NCI-H1930 (cell line): ENCODE measurements at places on chromosomes 1 and 21.
A peak's percentile ranks its signal among the peaks of the same experiment; 100 is the strongest.

DNA sequence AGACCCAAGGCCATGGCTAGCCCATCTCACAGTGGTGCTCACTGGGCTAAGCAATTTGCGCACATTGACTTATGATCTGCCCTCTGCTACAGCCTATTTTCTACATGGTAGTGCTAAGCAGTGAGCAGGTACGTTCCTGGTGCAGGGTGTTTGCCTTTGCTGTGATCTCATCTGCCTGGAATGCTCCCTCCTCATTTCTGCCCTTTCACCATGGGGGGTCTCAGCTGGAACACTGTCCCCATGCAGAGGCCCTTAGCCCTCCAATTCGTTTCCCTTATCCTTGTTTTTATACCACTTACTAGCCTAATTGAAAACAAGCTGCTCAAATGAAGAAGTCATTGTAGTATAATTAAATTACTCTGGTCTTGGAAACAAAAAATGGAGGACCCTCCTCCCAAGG, 2.0 kb upstream of the B3GALT5 start:
- no peak for DNase-seq

- no peak for DNase-seq
Observed at GRCh38 chr21:44911384-44912157, 9.1 kb downstream of the ITGB2 start.

GRCh38 chr1:38093569-38094520, 47.3 kb upstream of the POU3F1 start:
- no peak for DNase-seq

DNA sequence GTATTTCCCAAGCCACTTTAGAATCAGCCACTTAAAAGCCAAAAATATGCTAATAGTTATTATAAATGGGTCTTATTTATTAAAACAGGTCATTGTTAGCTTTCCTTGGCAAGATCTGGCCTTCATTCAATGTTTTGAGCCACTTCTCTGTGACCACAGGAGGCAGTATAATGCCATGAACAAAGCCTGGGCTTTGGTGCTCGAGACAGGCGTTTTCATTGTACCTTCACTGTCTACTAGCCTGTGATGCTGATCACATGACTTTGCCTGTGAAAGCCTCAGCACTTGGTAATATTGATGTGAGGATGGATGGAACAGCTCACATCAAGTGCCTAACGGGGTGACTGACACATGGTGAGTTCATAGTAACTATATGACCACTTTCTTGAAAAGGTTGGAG, 217.0 kb downstream of the RWDD3 start:
- DNase-seq = no peak

DNA sequence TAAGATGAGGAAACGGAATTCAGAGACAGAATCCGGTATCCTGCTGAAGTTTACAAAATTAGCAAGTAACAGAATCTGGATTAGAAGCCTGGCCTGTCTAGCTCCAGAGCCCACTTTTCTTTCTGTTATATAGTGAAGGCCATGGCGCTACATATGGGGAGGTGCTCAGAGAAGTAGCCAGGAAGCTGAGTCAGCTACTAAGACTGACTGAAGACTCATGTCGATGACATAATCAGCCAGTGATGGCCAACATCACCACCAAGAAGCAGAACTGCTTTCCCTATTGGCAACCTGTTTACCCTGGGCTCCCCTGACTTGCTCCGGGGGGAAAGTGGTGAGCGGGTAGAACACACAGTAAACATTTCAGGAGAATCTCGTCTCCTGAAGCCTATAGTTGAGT, 18.8 kb downstream of the LRRC52 start:
- no peak for DNase-seq

- DNase-seq = no peak
Observed at GRCh38 chr1:175758601-175759000, 15.2 kb upstream of the TNR start.

GRCh38 chr21:10639123-10639522, 117.7 kb downstream of the TPTE start:
- no peak for DNase-seq

- no peak for DNase-seq
Observed at GRCh38 chr1:74583397-74583796, 71.0 kb upstream of the LRRC53 start.

DNA sequence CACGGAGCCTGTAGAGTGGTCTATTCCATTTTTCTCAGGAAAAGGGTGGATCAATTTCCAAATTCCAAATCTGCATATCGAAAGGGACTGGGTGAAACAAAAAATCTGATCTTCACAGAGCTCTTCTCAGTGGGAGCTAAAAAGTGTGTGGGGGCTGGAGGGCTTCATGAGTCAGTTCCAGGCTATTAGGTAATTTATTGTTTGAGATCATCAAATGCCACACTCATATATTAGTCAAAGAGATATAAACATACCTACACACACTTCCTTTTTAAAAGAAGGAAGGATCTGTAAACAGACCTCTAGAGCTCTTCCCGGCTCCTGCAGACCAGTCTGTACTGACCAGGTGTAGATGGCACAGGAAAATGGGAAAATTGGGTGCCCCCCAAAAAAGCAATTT, 175.4 kb downstream of the ZBTB18 start:
- no peak for DNase-seq

DNA sequence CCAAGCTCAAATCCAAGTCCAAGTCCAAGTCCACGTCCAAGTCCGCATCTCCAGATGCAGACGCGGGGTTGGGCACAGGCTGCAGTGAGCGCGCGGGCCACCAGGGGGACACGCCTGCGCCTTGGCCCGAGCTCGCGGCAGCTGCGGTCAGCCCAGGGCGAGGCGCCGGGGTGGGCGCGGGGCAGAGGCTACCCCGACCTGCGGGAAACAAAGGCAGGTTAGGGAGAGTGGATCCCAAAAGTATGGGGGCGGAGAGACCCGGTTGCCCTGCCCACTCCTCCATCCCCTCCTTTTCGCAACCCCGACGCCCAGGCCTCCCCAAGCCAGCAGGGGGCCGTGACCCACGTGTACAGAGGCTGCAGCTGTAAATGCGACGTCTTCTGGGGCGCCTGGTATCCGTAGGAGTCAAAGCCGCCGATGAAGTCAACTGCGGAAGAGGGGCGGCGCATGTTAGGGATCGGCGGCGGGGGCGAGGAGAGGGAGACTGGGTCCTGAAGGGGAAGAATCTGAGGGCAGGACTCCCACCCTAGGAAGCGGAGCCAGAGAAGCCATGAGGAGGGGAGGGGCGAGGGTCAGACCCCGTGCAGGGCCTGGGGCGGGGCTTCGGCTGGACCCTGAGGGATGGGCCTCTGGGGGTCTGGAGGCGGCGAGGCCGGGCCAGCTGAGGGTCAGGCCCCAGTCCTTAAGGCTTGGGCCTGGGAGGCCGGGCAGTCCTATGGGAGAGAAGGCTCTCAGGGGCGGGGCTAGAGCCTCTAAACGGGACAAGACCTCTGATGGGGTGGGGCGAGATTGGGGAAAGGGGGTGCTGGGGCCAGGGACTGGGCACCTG, 58.0 kb downstream of the NKAIN1 start:
- DNase-seq = peak; percentile 60

DNA sequence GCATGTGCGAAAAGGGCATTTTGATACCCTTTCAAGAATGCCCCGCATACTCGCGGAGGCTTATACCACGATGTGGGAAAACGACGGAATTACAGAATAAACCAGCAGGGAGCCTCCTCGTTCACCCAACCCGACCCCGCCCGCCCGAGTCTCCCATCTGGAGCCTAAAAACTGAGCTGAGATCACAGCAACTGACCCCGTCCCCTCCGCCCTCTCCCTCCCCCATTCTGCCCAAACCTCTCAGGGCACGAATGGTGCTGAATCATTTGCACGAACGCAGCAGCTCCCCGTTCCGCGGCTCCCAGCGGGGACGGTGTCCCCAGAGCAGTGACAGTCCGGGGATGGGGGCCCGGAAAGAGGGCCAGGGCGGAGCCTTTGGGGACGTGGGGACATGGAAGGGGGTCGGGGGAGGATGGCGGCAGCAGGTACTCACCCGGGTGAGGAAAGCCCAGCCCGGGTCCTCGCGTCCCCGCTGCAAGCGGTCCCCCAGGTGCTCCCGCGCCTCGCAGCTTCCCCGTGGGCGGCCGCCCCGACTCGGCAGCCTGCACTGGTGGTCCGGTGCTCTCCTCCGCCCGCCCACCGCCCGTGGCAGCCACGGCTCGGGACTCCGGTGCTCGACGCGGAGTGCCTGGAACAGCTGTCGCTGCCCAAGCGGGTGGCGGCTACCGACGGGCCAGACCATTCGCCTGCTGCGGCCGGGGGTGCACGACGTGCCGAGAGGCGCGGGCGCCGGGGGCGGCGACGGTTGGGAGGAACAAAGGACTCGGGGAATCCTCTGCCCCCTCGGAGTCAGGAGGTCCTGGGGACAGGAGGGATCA, at the start of gene TTLL7:
TSS of gene TTLL7 (minus strand) at position 635 of the 818 bp plus-strand sequence. CDS start 46,921 bp downstream, outside the sequence.
- DNase-seq = peak; percentile 71

DNA sequence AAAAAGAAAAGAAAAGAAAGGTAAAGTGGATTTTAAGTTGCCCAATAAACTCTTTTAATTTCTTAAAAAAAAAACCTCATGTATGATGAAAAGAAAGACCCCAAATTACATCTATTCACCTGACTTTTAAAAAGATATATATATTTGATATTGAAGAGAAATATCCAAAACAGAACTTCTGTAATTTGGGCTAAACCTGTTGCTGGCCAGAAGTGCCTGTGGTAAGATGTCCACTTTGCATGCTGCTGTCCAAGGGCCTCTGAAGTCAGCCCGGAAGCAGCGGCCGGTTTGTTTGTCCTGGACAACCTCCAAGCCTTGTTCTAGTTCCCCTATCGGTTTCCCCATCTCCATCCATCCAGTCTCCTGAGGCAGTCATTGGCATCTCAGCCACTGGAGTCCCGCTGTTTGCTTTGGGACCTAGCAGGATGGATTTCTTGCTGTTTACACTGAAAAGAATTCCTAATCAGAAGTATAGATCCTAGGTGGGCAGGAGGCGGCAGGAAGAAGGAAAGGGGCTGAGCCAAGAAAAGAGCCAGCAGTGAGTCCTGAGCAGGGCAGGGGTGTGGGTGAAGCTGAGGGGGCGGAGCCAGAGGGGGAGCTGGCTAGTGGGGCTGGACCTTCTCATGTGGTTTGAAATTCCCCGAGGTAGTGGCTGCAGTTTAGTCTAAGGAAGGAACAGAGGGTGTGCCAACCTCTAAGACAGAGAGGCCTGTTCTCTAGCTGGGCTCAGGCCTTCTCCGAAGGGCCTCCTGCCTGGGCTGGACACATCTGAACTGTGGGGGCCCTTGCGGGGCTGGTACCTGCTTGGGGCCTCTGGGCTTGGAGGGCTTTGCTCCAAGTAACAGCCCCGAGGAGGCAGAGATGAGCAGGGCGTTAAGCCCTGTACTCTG, 3.3 kb downstream of the NCMAP start:
- DNase-seq = no peak

DNA sequence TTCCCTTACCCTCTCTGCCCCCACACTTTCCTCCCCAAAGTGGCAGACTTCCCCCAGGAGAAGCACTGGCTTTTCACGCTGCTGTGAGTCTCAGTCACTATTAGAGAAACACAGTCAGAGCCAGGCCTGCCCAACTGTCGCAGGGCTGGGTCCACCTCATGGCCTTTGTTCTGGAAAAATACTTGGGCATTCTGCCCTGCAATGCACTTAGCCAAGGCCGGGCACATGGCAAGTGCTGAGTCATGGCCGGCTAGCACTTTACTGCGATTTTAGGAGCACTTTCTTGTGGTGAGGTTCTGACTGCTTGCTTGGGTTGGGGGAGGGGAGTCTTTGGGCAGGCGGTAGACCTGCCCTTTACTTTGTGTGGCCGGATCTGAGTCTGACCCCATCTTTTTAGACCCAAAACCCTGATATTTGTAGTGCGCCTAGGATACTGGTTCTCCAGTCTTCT, 7.7 kb downstream of the EPHX1 start:
- no peak for DNase-seq

DNA sequence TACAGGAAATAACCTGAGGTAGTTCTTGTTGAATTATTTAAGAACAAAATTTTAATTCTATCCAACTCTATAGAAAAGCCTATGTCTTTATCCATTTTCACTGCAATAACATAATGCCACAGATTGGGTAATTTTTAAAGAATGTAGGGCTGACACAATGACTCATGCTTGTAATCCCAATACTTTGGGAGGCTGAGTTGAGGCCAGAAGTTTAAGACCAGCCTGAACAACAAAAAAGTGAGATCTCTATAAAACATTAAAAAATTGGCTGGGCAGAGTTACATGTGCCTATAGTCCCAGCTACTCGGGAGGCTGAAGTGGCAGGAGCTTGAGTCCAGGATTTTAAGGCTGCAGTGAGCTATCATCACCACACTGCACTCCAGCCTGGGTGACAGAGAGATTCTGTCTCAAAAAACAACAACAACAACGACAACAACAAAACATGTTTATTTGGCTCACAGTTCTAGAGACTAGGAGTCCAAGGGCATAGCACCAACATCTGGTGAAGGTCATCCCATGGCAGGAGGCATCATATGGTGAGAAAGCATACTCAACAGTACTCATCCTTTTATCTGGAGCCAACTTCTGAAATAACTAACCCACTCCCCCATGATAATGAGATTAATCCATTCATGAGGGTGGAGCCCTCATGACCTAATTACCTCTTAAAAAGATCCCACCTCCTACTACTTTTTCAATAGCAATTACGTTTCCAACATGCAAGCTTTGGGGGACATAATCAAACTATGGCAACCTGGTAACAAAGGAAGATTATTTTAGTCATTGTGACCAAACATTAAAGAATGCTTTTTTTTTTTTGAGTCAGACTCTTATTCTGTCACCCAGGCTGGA, 59.6 kb downstream of the ABL2 start:
- no peak for DNase-seq

DNA sequence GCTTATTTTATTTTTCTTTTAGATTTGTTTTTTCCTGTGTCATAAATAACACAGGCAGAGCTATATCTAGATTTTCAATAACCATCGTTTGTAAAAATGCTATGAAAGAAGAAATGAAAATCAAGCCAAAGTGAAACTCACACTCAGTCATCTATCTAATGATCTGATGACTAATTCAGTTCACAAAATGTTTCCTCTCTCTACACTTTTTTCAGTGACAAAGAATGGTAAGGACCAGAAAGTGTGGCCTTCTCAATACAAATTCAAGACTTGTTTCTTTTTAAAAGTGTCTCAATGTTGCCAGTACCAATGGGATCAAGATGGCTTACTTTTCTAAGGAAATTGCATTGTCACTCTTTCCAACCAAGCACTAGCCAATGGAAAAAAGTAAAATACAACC, 282.8 kb upstream of the PKN2 start:
- no peak for DNase-seq

DNA sequence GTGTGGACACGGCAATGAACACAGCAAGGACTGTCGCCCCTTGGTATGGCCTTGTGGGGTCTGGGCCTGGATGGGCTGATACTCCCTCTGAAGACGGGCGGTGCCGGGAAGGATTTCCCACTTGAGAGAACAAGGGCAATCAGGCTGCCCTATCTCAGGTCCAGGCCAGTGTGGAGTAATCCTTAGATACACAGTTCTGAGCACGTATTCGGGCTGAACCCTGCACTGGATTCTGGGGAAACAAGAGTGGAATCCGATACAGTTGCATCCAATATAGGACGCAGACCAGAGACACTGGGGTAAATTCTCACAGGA, 177.7 kb downstream of the TRABD2B start:
- no peak for DNase-seq
